Tibial nerve (tissue), 4 donors: ENCODE measurements at places on chromosomes 13 and 19. TPM values are rescaled to one million over a fixed set of nuclear protein-coding genes. Genes with fewer than 3 reads are reported as not detected.

GRCh38 chr13:113638806-113639205 is 19.2 kb downstream of the ATP4B start:
- no peak overlapping the region for H3K4me3 ChIP-seq
- DNase-seq = no peak
- no peaks in the 10 kb centered on the region for H3K27me3 ChIP-seq

Gene RFPL4AL1
- not detected for total RNA-seq

- no peak for DNase-seq
- peaks cover 5% of the 10 kb centered on the region for H3K27me3 ChIP-seq
- H3K27ac ChIP-seq = no peak overlapping the region
- H3K4me3 ChIP-seq = no peak overlapping the region
Measured at GRCh38 chr13:22789916-22790315, 390.9 kb upstream of the SGCG start.

GRCh38 chr13:24249624-24250023 is 59.8 kb upstream of the C1QTNF9 start:
- no peak for DNase-seq
- H3K36me3 ChIP-seq = no peaks in the 10 kb centered on the region
- H3K4me1 ChIP-seq = peaks cover 12% of the 10 kb centered on the region
- no peak overlapping the region for H3K27ac ChIP-seq

- DNase-seq = no peak
- no peaks in the 10 kb centered on the region for H3K27me3 ChIP-seq
- H3K27ac ChIP-seq = peak overlapping the region; percentile 78
- H3K4me1 ChIP-seq = peaks cover 46% of the 10 kb centered on the region
- no peak overlapping the region for H3K4me3 ChIP-seq
Measured at GRCh38 chr19:50199259-50199555, 4.2 kb upstream of the MYH14 start.

DNA sequence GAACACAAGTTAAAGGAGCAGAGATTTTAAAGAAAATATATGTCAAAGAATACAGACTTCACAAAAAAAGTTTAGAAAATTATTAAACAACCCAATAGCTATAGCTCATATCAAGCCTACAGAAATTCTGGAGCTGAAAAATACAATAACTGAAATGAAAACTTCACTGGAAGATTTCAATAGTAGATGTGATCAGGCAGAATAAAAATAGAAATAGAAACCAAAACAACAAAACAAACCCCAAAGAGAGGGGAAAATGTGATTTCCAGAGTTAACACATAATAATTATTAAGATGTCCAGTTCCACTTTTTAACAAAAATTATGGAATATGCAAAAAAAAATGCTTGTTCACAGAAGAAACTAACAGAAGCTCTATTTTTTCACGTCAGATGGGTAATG is 23.6 kb downstream of the LRRC63 start:
- no peak for DNase-seq
- H3K4me1 ChIP-seq = no peaks in the 10 kb centered on the region
- H3K27ac ChIP-seq = no peak overlapping the region
- H3K36me3 ChIP-seq = peaks cover 8% of the 10 kb centered on the region

Gene LAIR1
- 15.5 TPM for total RNA-seq

DNA sequence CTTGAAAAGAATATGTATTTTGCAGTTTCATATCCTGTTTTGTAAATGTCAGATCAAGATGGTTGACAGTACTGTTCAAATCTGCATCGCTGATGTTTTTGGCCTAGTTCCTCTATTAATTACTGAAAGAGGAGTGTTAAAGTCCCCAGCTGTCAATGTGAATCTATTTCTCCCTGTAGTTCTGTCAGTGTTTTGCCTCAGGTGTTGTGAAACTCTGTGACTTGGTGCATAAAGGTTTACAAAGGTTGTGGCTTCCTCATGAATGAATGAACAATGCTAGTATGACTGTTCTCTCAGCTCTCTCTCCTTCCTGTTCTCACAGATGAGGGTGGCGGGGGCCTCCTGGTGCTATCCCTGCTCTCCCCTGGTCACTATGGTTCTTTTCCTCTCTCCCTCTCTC is 142.4 kb downstream of the MYCBP2 start:
- no peaks in the 10 kb centered on the region for H3K27me3 ChIP-seq
- H3K36me3 ChIP-seq = peaks cover 79% of the 10 kb centered on the region
- H3K4me3 ChIP-seq = no peak overlapping the region
- no peaks in the 10 kb centered on the region for H3K4me1 ChIP-seq
- no peak for DNase-seq
- H3K27ac ChIP-seq = no peak overlapping the region

DNA sequence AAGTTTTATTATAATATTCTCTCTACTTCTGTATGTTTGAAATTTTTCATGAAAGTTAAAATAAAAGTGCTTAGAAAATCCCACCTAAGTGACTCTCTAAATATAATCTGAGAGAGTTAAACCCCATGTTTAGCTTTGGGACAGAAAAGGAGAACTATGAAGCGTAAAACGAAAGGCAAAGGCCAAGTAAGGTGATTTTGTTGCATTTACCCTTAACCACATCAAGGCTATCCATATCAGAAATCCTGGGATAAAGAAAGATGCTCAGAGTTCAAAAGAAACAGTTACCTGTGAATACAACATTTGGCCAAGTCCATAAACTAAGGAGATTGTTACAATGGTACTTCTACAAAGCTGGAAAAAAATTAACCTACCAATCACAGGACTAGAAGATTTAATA is 31.3 kb downstream of the UBL3 start:
- DNase-seq = no peak
- H3K36me3 ChIP-seq = no peaks in the 10 kb centered on the region

- peaks cover 19% of the 10 kb centered on the region for H3K27me3 ChIP-seq
- H3K27ac ChIP-seq = peak overlapping the region; percentile 68
- H3K4me3 ChIP-seq = peak overlapping the region; percentile 62
- H3K36me3 ChIP-seq = no peaks in the 10 kb centered on the region
Measured at GRCh38 chr13:113759525-113760137, 605 bp downstream of the TMEM255B start.

Gene IGSF23
- not detected for total RNA-seq

Gene ZNF578
- 2.9 TPM for total RNA-seq

Gene ZNRF4
- total RNA-seq = not detected

GRCh38 chr19:31517224-31518180 is 168.3 kb upstream of the TSHZ3 start:
- no peak for DNase-seq
- H3K27ac ChIP-seq = no peak overlapping the region
- no peaks in the 10 kb centered on the region for H3K4me1 ChIP-seq
- H3K36me3 ChIP-seq = no peaks in the 10 kb centered on the region
- no peak overlapping the region for H3K4me3 ChIP-seq

DNA sequence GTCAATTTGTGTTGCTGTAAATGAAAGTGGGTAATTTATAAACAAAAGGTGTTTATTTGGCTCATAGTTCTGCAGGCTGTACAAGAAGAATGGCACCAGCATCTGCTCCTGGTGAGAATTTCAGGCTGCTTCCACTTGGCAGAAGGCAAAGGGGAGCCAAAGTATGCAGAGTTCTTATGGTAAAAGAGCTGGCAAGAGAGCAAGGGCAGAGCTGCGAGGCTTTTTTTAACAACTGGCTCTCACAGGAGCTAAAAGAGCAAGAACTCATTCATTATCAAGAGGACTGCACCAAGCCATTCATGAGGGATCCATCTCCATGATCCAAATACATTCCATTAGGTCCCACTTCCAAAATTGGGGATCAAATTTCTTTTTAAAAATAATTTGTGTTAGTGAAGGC is 1712.7 kb downstream of the SLITRK5 start:
- no peaks in the 10 kb centered on the region for H3K4me1 ChIP-seq
- H3K27me3 ChIP-seq = no peaks in the 10 kb centered on the region
- H3K4me3 ChIP-seq = no peak overlapping the region
- no peak for DNase-seq
- H3K27ac ChIP-seq = no peak overlapping the region

Gene NCR1
- not detected for total RNA-seq

DNA sequence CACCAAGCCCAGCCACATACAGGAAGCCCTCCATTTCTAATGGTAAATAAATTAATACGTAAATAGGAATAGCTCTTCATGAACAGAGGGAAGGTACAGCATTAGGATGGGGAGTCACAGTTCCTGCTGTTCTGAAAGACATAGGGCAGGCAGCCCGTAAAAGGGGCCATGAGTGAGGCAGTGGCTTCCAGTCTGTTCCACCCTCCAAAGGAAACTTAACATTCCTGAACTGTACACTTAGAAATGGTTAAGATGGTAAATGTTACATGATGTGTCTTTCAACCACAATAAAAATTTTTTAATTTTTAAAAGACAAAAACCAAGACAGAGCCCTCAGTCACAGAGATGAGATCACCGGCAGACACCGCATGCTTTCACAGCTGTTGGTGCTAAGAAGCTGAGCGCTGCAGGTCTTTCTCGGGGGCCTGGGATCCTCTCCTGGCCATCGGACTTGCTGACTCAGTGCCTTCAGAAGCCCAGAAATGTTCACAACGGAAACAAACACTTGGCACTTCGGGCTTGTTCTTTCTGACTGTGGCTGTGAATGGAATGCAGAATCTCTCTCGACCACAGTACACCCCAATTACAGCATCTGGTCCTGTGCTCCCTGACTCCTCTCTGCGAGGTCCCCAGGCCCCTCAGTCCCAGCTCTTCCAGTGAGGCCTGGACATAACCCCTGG is 36.4 kb downstream of the EPS15L1 start:
- H3K27ac ChIP-seq = peak overlapping the region; percentile 87
- no peaks in the 10 kb centered on the region for H3K36me3 ChIP-seq
- no peak overlapping the region for H3K4me3 ChIP-seq
- H3K27me3 ChIP-seq = no peaks in the 10 kb centered on the region

DNA sequence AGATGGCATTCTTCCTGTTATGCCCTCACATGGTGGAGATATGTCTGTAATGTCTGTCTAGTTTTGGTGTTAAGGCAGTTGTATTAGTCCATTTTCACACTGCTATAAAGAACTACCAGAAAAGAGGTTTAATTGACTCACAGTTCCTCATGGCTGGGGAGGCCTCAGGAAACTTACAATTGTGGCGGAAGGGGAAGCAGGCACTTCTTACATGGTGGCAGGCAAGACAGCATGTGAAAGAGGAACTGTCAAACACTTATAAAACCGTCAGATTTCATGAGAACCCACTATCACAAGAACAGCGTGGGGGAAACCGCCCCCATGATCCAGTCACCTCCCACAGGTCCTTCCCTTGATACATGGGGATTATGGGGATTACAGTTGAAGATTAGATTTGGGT is 3.2 kb downstream of the ZNF441 start:
- no peak for DNase-seq
- no peak overlapping the region for H3K27ac ChIP-seq
- no peaks in the 10 kb centered on the region for H3K36me3 ChIP-seq
- no peak overlapping the region for H3K4me3 ChIP-seq

DNA sequence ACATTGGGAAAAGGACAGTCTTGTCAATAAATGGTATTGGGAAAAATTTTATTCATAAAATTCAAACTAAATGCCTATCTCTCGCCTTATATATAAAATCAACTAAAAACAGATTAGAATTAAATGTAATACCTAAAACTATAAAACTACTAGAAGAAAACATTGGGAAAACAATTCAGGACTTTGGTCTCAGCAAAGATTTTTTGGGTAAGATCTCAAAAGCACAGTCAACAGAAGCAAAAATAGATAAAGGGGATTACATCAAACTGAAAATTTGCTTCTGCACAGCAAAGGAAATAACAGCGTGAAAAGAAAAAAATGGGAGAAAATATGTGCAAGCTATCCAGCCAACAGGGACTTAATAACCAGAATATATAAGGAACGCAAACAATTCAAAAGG is 24.3 kb upstream of the ZC3H13 start:
- H3K4me3 ChIP-seq = no peak overlapping the region
- no peak for DNase-seq
- H3K4me1 ChIP-seq = no peaks in the 10 kb centered on the region
- no peak overlapping the region for H3K27ac ChIP-seq
- no peaks in the 10 kb centered on the region for H3K36me3 ChIP-seq
- no peaks in the 10 kb centered on the region for H3K27me3 ChIP-seq

Gene PPAN
- 38.6 TPM for total RNA-seq

DNA sequence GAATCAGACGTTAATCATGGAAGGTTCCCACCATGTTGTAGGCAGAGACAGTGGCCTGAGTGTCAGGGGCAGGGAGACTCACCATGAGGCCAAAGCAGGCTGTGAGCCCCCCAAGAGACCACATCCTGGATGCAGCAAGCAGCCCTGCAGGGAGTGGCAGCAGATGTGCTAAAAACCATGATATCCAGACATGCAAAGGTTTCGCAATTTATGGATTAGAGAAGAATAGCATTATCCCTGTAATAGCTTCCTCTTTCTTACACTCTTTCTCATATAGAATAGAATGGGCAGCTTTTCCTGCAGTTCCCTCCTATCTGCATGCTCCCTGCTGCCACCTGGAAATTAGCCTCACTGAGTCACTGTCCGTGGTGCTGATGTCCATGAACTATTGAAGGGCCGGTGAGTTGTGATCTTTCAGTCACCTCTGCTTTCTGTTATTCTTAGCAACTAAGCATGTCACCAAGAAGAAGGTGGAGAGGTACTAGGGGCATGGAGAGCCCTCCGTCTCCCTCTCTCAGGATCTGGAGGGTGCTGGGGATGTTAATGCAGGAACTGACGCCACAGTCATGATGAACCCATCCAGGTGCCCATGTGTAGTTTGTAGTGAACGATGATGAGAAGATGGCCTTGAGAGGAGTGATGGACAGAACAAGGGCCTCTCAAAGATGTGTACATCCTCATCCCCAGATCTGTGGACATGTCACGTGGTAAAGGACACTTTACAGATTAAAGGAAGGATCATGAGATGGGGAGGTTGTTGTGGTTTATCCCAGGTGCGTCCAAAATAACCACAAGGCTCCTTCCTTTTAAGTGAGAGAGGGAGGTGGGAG is 9.9 kb downstream of the CEACAM4 start:
- no peak overlapping the region for H3K27ac ChIP-seq
- H3K27me3 ChIP-seq = no peaks in the 10 kb centered on the region
- H3K36me3 ChIP-seq = no peaks in the 10 kb centered on the region
- no peak for DNase-seq

DNA sequence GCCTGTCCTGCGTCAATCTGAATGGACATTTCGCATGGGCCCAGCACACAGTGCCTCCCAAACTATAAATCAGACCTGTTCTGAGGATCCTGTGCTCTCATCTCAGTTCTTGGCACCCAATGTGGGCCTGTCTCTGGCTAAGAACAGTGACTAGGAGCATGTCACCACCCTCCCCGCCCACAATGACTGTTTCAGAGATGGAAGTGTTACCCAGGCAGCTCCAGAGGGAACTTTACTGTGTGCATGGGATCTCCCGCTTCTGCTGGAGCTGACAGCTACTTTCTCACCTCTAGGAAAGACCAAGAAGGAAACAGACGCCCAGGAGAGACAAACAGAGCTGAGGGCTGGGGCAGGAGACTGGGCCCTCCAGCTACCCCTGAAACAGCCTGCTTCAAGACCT is 45.0 kb downstream of the KCTD15 start:
- no peak overlapping the region for H3K27ac ChIP-seq
- H3K4me3 ChIP-seq = no peak overlapping the region
- DNase-seq = no peak
- no peaks in the 10 kb centered on the region for H3K4me1 ChIP-seq

DNA sequence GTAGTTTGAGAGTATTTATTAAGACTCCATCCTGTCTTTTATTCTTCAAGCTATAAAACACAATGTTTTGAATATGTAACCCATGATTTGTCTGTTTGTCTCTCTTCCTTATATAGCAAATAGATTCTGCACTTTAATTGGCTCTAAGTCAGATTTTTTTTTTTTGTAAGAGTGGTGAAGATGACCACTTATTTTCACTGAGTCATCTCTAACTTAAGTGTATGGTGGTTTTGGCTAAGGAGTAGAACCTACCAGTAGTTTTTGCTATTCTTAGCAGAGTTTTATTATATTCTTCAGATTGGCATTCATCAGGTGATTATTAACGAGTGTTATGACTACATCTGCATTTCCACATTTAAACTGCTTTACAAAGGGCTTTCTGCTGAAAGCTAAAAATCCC is 194.7 kb downstream of the LMO7 start:
- no peak overlapping the region for H3K4me3 ChIP-seq
- H3K27ac ChIP-seq = no peak overlapping the region
- peaks cover 18% of the 10 kb centered on the region for H3K36me3 ChIP-seq
- no peaks in the 10 kb centered on the region for H3K27me3 ChIP-seq
